ENCODE measurements at places on chromosomes 11 and 22.

DNA sequence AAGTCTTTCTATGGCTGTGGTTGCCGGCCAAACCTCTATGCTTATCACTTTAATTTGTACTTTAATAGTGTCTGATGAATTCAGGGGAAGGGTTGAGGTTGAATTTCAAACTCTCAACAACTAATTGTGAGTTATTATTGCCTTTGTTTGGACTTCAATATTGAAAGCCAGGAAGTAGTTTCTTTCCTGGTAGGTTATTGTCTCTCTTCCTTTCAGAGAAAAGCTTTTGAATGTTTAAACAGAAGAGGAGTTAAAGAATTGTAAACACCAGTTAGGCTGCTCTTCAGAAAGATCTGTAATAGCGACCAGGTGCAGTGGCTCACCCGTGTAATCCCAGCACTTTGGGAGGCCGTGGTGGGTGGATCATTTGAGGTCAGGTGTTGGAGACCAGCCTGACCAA lies 22.2 kb downstream of the NNMT start:
- no peak for DNase-seq

- no peak for DNase-seq
Observed at GRCh38 chr11:63417174-63417852, 47.7 kb downstream of the SLC22A9 start.

DNA sequence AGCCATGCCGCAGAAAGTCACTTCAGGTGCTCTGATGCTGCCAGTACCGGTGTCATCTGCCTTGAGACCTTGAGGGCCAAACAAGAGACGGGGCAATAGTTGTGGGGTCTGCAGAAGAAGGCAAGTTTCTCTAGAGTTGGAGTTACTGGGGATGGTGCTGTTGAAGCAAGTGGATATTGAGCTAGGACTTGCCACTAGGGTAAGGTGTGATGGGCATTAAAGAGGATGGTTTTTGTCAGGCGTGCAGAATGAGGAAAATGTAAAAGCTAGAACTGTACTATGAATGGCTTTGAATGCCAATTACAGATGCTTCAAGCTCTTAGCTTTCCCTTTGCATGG lies 61.6 kb downstream of the TNRC6B start:
- DNase-seq: no peak

DNA sequence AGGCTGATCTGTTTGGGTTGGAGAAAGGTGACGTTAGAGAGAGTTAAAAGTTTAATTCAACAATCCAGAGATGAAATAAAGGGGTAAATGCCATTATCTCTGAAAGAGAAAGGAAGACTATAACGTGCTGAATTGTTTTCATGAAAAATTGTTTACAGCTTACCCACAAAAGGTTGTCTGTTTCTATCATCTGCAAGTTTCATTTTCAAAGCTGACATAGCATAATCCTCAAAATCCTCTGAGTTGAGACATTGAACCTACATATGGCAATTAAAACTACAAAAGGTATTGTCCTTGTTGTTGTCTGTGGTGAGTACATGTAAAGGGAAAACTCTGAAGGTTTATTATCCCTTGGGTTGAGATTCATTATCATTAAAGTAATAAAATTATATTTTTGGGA lies 569.9 kb downstream of the LUZP2 start:
- no peak for DNase-seq

GRCh38 chr11:62647609-62648005 lies 1.2 kb upstream of the GANAB start:
- DNase-seq: no peak

GRCh38 chr22:22026157-22026831 lies 43.7 kb upstream of the TOP3B start:
- no peak for DNase-seq

GRCh38 chr11:57641011-57641807 lies 8.5 kb downstream of the YPEL4 start:
- peak; percentile 71 for DNase-seq

GRCh38 chr11:134207538-134208239 lies 16.1 kb downstream of the NCAPD3 start:
- DNase-seq: peak; percentile 39

DNA sequence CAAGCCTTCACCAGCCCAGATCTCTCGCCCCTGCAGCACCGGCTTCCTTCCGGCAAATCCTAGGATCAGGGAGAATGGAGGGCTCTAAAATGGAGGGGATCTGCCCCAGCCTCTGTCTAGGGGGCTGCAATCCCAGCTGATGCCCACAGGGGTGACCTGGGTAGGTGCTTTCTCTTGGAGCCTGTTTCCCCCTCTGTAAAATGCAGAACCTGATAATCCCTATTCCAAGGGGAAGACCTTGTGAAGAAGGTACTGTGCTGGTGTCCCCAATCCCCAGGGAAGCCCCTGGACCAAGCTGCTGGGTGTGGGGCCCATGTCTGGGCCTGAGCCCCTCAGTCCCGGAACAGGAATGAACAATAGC lies 2.8 kb downstream of the EMID1 start:
- DNase-seq: no peak

GRCh38 chr11:2460540-2461252 lies 15.9 kb downstream of the KCNQ1 start:
- DNase-seq: no peak

DNA sequence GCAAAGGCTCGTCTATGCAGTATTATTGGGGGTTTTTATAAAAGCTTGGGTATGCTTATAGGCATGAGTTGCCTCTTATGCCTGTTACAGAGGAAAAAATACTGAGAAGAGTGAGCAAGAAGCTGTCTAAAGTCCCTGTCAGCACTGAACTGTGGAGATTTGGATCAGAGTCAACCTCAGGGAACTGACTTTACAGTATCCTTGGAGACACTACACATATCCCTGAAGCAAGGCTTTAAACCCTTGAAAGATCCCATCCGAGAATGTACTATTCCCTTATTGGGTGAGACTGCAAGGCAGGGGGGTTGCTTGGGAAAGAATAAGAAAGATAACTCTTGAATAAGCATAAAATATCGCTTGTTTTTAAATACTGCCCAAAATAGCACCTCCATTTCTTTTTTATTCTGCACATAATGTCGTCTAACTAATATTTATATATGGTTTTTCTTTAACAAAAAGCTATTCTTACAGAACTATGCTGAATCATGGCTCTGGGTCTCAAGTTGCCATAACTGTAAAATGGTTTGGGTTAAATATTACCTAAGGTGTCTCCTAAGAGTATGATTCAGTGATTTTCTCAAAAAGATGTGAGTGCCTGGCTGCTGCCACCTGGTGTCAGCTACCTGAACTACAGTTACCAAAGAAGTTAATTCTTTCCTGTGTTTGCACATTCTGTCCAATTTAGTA lies 1062.8 kb downstream of the DLG2 start:
- peak; percentile 55 for DNase-seq

- no peak for DNase-seq
Observed at GRCh38 chr22:32018056-32018455, 25.0 kb upstream of the SLC5A1 start.

- no peak for DNase-seq
Observed at GRCh38 chr11:69558519-69558941, 77.1 kb downstream of the LINC01488 start.

- no peak for DNase-seq
Observed at GRCh38 chr22:23102776-23103175, 32.5 kb downstream of the GNAZ start.

- no peak for DNase-seq
Observed at GRCh38 chr22:47063606-47064005, 301.2 kb downstream of the TBC1D22A start.

- DNase-seq: no peak
Observed at GRCh38 chr11:45518141-45518832, 147.1 kb downstream of the CHST1 start.

DNA sequence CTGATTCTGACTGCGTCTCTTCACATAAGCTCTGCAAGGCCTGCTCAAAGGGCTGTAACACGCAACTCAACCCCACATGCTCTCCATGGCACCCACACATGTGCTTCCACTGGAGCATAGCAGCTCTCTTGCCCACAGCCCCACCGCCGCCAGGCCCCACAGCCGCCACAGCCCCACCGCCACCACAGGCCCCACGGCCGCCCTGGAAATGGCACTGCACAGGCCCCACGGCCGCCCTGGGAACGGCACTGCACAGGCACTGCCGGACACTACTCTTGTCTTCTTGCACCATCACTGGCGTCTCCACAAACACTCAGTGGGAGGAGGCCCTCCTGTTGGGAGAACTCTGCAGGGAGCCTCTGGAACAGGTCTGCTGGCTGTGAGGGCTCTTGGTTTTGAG lies 8.6 kb downstream of the MOB2 start:
- no peak for DNase-seq

GRCh38 chr11:69465236-69466000 lies 16.0 kb upstream of the LINC01488 start:
- no peak for DNase-seq

GRCh38 chr11:124863826-124864165 lies 1.4 kb upstream of the ROBO3 start:
- DNase-seq: no peak

- no peak for DNase-seq
Observed at GRCh38 chr11:114847306-114847975, 169.1 kb downstream of the NXPE2 start.

DNA sequence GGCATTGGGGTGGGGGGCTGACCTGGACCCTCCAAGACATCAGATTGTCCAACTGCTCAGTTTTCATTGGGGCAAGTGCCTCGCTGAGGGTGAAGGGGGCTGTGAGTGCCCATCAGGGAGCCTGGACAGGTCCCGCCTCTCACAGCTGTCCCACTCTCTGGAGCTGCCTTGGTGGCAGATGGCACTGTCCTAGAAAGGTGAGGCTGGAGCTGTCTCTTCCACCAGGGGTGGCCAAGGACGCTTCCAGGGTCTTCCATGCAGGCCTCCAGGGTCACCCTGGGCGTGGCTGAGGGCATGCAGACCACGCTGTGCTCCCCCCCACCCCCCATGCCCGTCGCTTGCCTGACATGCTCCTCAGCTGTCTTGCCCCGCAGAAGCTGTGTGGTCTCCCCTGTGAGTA lies 53.5 kb upstream of the CCDC188 start:
- DNase-seq: no peak

- DNase-seq: no peak
Observed at GRCh38 chr11:30360741-30361140, 37.8 kb downstream of the ARL14EP start.

- no peak for DNase-seq
Observed at GRCh38 chr11:61082062-61082870, 20.0 kb upstream of the CD5 start.

GRCh38 chr22:23503736-23504440 lies 76.2 kb downstream of the IGLL1 start:
- no peak for DNase-seq

DNA sequence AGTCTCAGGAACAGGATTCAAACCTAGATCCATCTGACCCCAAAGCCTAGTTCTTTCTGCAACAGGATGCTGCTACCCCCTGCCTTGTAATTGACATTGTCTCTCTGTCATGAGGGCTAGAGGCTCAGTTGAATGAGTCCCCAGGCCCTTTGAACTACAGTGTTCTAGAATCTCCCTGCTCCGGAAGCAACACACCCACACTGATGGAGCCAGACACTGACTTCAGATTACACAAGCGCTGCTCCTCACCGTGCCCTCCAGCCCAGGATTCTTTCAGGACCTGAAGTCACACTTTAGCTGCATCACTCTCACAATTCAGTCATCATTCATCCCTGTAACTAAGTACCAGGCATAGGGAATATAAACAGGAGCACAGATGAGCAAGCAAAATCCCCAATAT lies 69.6 kb downstream of the RAB30 start:
- DNase-seq: no peak

DNA sequence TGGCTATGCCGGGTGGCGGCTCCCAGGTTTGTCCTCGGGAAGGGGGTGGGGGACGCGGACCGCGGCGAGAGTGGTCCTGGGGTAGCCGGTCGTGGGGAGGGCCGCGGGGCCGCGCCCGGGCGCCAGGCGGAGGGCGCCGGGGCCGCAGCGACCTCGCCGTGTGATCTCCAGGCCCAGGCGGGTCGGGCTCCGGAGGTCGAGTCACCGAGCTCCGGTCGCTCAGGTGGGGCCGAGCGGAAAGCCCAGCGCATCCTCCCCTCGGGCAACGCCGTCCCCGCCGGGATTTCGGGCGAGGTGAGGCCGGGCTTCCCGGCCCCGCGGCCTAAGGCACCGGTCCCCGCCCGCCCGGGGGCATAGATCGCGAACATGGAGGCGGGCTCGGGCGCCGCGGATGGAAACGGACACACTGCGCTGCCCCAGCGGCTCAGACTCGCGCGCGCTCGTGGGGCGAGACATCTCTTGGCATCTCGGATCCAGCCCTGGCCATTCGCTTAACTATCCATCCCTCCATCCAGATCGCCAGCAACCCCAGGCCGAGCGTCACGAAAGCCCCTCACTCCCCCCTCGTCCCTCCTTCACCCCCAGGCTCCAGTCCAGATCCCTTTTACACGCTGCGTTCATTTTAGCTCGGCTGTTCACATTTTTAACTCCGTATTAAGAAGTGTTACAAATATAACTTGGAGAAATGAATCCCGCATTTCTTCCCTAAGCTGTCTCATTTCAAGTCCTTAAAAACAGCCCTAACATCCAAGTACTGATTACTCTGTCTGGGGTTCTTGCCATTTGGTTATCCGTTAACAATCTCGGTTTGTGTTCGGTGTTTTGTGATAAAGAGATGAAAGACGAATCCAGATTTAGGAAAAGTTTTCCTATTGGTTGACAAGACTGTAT lies 460 bp downstream of the ZC3H12C start:
- DNase-seq: peak; percentile 74

GRCh38 chr11:34890089-34890488 lies 26.1 kb downstream of the APIP start:
- peak; percentile 46 for DNase-seq

DNA sequence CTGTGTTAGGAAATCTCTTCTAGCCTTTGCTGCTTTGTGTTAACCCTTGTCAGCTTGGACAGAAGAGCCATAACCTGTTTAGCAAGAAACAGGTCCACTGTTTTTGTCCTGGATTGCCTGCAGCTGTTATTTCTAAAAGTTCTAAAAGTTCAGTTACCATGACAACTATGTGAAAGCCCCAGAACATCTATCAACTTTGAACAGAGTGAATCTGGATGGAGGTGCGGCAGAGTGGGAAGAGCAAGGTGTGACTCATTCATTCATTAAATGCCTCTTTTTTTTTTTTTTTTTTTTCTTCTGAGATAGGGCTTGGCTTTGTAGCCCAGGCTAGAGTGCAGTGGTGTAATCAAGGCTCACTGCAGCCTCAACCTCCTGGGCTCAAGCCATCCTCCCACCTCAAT lies 50.5 kb downstream of the RBX1 start:
- peak; percentile 62 for DNase-seq

- DNase-seq: no peak
Observed at GRCh38 chr11:113907152-113907551, 2.6 kb downstream of the HTR3B start.

DNA sequence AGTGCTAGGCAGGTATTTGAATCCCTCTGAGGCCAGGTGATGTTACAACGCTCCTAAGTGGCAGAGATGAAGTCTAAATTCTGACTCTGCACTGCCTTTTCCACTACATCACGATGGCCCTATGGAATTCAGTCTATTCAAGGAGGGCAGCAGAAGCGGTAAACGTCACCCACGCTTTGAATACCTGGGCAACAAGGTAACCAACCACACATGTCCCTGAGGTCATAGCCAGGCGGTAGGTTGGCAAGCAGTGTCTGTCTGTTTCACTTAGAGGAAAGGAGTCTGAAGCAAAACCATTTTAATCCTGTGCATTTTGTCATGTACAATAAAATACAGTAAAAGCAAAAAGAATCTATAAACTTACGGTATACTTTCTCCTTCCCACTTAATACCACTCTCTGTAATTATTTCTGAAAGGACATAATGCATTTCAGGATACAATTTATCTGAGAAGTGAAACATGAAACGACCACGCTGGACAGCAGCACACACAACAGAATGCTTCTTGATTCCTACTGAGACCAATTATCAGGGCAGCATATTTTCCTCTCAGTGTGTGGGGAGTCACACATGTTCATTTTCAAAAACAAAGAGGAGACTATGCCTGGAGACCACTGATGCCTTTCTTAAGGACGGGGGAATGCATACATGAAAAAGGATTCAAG lies 51.3 kb downstream of the PRDM10 start:
- DNase-seq: no peak
